ENCODE measurements at places on chromosomes 13 and 19. TPM values are rescaled to one million over a fixed set of nuclear protein-coding genes. Genes with fewer than 3 reads are reported as not detected.

ZNF813 gene
- total RNA-seq, result 2.4 TPM

MBD3L2 gene
- not detected for total RNA-seq

TLE6 gene
- 0.17 TPM for total RNA-seq

MEIOSIN gene
- not detected for total RNA-seq

ACP5 gene
- 0.17 TPM for total RNA-seq

RASAL3 gene
- not detected for total RNA-seq

GJB2 gene
- total RNA-seq, result not detected

PRR19 gene
- total RNA-seq, result 0.84 TPM

AMER2 gene
- total RNA-seq, result not detected

ZNF136 gene
- 2.2 TPM for total RNA-seq

PET100 gene
- 15.9 TPM for total RNA-seq

F2RL3 gene
- not detected for total RNA-seq

ATP4B gene
- not detected for total RNA-seq

WDR88 gene
- total RNA-seq, result not detected

GJB6 gene
- total RNA-seq, result not detected

KLK4 gene
- not detected for total RNA-seq

MUC16 gene
- not detected for total RNA-seq

TMPRSS9 gene
- total RNA-seq, result not detected

PCDH20 gene
- not detected for total RNA-seq

RNF225 gene
- total RNA-seq, result not detected

ERICH6B gene
- total RNA-seq, result not detected

ZNF850 gene
- 1.8 TPM for total RNA-seq

PDX1 gene
- total RNA-seq, result not detected

B3GNT3 gene
- not detected for total RNA-seq

PSG1 gene
- not detected for total RNA-seq

ZMYM5 gene
- total RNA-seq, result 4.6 TPM

CRX gene
- not detected for total RNA-seq

PLEKHJ1 gene
- 106 TPM for total RNA-seq

LIM2 gene
- not detected for total RNA-seq

GRIN2D gene
- total RNA-seq, result 0.15 TPM

VSTM1 gene
- not detected for total RNA-seq

MEIS3 gene
- 6.7 TPM for total RNA-seq
